CD8-positive, alpha-beta memory T cell (primary cell): ENCODE measurements at places on chromosomes 7 and 10. TPM values are rescaled to one million over a fixed set of nuclear protein-coding genes. Genes with fewer than 3 reads are reported as not detected.

DNA sequence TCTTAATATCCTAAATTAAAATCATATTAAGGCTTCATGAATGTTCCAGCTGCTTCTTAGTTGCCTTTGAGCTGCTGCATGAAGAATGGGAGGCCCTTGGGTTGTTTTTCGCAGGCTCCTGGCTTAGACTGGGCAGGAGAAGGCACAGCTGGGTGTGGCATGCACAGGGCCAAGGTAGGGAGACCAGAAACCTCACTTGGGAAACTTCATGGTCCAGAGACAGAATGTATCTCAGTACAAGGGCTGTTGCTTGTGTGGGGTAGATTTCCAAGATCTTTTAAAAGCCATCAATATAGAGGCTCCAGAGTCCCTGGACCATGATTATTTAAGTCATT lies 49.9 kb downstream of the BUB3 start:
- no peak for DNase-seq

DNA sequence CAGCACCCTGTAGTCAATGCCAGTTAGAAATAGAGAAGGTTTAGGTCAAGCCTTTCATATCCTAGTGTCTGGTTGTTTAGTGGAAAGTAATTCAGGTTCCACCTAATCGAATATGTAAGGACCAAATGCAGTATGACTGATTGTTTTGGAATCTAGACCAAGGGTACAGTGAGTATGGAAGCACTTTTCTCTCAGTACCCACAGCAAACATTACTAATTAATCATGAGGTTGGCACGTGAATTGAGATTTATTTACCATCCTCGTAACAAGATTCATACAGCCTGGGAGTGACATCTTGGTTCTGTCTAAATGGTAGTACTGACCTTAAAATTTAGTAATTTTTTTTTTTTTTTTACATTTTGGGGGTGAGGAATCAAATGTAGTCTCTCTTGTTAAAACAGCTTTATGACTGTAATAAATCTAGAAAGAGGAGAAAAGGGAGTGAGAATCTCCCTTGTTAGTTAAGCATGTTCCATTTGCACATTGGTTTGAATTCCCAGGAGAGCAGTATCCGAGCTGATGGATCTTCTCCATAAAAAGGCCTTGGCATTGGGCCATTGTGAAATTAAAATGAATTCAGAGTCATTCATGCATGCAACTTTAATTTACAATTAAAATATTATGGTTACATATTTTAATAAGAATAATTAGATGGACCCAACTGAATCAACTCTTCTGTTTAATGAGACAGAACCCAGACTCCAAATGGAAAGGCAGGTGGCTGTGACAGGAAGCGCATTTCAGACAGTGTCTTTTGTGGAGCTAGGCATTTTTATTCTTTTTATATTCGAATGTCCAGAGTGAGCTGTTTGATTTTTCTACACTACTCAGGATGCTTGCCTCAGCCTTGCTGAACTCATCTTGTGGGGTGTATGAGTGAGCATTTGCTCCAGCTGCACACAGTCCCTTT lies 57.6 kb downstream of the SNX10 start:
- no peak for DNase-seq

DNA sequence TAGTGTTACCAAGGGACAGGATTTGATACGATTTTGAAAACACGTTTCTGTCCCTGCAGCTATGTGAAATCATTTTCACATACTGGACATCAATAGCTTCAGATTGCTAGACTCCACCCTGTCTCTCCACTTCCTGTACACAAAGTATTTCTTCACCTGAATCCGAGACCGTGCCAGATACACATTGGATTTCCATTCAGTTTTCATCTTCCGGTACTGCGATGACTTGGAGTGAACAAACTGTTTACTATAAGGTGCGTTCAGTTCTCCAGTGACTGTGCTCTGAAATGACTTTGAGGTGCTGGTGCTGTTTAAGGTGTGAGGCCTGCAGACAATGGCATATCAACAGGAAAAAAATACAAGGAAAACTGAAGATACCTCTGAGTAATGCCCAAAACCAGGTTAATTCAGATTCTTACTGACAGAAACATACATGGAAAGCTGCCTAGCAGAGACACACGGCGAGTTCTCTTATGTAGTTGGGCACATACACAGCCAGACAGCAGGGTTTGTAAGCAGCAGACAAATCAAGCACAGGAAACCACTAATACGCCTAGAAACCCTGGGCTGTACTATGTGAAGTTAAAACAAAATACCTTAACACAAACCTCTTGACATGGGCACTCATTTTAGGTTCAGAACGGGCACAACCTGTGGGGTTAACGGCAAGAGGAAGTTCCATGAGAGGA lies 119.2 kb downstream of the GALNT11 start:
- no peak for DNase-seq

DNA sequence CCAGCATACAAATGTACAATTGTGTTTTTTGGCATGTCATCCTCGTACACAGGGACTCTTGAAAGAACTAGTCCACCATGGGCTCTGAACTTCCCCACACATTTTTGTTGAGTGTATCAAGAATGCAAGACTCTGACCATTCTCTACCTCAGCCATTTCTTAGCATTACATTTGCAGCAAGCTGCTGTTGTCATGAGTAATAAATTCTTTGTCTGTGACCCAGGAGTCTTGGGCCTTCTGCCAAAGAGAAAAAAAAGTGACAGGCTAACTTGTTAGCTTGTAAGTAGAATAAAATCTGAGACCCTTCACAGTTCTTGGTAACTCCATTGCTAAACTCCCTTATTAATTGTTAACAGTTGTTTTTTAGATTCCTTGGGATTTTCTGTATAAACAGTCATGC lies 542.3 kb upstream of the MBL2 start:
- no peak for DNase-seq

- DNase-seq = no peak
Measured at GRCh38 chr7:7703427-7703826, 15.0 kb downstream of the RPA3 start.

DNA sequence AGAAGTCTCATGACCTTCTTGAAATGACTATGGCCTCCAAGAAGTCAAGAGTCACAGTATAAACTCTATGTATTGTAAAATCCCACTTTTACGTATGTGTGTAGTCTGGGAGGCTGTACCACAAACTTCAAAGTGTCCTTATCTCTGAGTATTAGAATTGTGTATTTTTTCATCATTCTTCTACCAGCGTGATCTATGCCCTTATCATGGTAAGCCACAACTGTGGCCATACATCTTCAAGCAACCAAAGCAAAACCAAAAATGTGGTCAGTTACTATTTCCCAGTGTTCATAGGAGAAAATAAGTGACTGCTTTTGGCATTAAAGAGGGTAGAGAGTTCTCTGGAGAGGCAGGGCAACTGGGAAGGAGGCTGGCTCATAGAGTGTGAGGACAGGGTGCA lies 42.8 kb downstream of the SPOCK2 start:
- DNase-seq = no peak

DNA sequence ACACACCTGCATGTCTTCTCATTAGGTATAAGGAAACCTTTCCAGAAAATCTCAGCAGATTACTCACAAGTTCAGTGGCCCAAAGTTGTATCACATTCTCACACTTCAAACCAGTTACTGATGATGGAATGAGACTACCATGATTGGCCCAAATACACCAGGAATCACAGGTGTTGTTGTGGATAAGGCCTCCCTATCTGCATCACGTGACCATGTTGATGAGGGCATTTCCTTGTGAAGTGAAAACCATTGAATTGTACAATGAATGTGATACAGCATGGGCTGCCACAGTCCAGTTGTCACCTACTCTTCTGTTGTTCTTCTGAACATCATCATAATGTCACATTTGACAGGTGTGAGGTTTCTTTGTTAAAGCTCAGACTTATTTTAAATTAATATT lies 431.7 kb downstream of the AUTS2 start:
- DNase-seq = no peak

DNA sequence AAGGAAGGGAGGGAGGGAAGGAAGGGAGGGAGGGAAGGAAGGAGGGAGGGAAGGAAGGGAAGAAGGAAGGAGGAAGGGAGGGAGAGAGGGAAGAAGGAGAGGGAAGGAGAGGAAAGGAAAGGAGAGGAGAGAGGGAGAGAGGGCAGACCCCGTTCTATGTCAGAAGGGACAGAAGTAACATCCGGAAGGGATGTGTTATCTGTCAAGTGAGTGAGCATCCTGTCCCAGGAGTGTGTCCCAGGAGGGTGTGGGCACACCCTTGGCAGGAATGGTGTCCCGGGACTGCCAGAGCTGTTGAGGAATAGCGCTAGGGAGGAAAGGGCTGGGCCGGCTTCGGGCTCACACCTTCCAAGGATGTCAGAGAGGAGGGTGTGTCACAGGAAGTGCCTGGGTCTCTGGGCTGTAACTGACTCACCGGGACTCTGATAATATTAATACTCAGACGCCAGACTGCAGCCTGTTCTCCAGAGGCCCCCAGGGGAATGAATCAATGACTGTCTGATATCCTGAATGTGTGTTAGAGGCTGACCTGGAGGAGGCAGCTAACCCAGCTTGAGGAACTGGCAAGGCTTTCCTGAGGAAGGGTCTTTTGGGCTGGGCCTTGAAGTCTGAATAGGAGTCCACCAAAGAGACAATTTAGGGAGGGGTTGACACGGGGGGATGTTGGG lies 125.6 kb upstream of the TNRC18 start:
- no peak for DNase-seq

GRCh38 chr7:37977243-37977642 lies 56.8 kb downstream of the EPDR1 start:
- DNase-seq = no peak

DNA sequence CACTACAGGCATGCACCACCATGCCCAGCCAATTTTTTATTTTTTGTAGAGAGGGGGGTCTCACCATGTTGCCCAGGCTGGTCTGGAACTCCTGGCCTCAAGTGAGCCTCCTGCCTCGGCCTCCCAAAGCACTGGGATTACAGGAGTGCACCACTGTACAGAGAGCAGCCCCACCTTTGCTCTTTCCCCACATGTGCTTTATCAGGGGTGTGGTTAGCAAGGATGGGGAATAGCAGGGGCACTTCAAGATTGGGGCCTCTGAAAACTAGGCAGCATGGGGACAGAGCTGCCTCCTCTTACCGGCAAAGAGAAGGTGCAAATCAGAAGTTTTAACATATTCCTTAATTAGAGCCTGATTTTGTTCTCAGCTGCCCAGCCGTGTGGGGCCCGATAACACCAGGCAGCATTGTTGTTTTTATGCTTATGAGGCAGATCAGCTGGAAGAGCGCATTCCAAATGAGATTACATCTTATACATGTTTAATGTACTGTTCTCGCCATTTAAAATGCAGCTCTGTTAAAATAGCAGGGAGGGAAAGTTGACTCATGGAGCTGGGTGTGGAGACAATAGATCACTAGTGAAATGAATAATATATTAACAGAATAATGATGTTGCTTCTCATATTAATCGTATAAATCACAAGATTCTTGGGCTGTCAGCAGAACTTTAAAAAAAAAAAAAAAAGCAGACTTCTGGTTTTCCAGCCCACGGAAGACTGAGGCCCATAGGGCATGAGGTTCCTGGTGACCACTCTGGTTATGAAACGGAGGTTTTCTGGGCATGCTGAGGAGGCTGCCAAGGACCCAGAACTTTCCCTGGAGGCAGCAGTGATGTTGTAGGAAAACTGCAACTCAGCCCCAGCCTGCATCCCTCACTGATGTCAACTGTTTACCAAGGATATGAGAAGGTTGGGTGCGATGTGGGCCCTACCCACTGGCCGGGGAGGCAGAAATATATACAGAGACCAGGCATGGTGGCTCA lies 62.5 kb downstream of the TMEM130 start:
- DNase-seq = no peak

DNA sequence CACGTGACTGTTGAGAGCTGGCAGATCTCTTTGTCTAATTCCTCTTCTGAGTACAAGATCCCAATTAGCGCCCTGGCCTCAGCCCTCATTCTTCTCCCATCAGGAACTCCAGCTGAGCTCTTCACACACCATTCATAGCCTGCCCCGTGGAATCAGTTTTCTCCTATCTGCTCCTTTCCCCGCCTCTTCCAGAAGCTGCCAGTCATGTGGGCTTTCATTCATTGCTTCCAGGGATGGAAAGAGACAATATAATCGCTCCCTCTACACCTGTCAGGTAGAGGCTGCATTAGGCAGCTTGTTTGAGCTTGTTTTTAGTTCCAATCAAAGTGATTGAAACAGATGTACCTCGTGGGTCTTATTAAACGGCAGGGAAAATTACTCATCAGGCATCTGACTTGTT lies 515.8 kb downstream of the TYW1 start:
- no peak for DNase-seq

DNA sequence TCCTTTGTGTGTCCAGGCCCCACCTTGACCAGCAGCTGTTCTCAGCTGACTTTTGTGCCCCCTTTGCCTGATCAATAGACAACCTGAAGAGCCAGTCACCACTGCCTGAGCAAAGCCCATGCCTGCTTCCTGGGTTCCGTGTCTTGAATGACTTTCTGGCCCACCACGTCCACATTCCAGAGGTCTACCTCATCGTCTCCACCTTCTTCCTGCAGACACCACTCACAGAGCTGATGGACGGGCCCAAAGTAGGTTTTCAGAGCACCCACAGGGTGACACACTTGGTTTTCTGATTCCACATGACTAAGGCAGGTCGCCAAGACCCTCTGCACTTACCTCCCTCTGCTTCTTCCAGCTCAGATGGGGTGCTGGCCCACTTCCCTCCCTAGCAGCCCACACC lies 126.8 kb downstream of the WDFY4 start:
- DNase-seq = no peak

DNA sequence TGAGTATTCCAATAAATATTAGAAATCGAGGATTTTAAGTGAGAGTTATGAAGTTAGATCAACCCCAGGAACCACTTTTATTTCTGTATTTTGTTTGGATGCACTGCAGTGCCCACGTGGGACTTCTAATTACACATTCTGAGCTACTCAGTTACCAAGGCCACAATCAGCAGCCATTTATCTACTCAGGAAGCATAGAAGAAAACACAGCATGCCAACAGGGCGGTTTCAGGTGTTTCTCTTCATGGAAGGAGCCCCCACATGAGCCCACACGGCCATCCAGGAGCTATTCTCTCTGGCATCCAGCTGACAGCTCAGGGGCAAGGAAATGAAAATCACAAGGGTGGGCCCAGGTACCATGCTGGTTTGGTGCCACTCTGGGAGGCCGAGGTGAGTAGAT lies 266.5 kb upstream of the MKLN1 start:
- no peak for DNase-seq

DNA sequence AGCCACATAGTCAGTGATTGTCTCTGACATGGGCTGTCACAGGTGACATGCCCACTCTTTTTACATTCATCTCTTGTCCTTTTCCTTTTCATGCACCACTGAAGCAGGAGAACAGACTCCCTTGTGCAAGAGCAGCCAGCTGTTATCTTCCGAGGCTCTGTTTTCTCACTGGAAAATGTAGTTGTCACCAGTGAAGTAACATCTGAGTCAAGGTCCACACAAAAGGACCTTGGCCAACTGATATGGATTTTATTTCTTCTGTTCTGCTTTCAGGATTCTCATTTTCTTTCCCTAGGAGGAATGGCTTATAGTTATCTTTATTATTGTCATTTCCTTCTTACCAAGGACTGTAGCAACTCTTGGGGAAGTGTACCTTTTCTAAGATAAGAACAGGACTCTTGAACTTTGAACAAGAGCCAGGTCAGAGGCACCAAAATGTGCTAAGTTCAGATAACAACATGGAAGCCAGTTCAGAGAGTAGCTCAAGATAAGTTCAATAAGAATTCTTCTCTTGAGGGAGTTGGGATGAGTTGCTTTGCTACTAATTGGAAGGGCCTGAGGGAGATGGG lies 22.7 kb downstream of the AVPI1 start:
- no peak for DNase-seq

Gene UTF1
- not detected for total RNA-seq

Gene MSMB
- total RNA-seq = not detected

Gene FAM180A
- total RNA-seq = not detected

Gene POLR1F
- 30.6 TPM for total RNA-seq

Gene SYT15B
- total RNA-seq = 0.22 TPM

Gene CYP2C8
- total RNA-seq = 0.11 TPM
